ENCODE measurements at places on chromosomes 6 and 20.

DNA sequence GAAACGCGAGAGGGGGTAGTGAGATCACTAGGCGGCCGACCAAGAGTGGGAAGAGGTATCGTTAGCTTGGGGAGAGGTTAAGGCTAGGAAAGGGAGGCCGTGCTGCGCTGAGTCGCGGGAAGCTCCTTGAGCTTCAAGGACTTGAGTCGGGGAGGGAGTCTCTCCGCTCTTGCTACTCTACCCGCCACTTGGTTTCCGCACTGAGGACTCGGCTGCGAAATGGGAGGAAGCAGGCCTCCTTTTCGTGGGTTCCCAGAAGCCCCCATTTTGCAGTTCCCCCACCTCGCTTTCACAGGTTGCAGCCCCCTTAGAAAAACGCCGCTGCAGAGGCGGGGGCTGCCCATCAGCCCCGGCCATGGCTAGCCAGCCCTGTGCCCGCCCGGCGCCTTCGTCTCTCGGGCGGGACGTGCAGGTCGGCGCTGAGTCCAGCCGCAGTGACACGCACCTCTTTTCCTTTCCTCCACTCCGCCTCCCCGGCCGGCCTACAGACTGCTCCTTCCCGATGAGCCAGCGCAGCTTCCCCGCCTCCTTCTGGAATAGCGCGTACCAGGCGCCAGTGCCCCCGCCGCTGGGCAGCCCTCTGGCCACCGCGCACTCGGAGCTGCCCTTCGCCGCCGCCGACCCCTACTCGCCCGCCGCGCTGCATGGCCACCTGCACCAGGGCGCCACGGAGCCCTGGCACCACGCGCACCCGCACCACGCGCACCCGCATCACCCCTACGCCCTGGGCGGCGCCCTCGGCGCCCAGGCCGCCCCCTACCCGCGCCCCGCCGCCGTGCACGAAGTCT lies 4.9 kb downstream of the VGLL2 start:
- peak; percentile 13 for DNase-seq

DNA sequence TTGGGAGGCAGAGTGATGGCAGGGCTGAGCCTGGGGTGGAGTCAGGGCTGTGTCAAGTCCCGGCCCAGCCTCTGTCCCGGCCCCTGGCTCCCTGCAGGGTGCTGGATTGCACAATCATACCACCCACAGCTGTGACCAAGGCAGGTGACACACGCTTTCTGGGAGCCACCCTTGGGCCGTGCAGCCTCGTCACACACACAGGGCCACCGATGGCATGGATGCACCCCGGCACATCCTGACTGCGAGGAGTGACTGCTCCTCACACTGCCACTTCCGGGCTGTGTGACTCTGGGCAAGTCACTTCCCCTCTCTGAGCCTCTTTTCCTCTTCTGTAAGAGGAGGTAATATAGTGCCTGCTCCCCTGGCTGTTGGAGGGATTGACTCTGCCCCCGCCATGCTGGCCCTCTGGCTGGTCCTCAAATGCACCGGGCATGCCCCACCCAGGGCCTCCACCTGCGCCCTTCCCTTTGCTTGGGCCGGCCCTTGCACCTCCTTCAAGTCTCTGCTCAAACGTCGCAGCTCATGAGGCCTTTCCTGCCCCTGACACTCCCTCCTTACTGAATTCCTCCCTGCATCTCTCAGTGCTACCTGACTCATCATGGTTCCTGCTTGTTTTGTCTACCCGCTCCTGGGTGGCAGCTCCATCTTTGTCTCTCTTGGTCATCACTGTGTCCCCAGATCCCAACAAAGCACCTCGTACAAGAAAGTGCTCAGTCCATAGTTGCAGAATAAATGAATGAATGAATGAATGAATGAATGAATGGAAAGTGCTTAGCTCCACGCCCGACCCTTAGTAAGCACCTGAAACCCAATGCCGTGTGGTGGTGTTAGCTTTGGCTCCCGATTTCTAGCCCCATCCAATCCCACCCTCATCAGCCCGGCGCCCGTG lies 93.5 kb downstream of the CEBPB start:
- peak; percentile 84 for DNase-seq

DNA sequence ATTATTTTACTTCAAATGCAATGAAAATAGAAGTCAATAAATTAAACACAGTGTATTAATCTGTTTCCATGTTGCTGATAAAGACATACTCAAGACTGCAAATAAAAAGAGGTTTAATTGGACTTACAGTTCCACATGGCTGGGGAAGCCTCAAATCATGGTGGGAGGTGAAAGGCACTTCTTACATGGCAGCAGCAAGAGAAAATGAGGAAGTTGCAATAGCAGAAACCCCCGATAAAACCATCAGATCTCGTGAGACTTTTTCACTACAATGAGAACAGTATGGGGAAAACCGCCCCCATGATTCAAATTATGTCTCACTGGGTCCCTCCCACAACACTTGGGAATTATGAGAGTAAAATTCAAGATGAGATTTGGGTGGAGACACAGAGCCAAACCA lies 82.2 kb downstream of the GPR63 start:
- no peak for DNase-seq

GRCh38 chr20:8809107-8809953 lies 259.6 kb upstream of the PLCB4 start:
- DNase-seq = no peak

DNA sequence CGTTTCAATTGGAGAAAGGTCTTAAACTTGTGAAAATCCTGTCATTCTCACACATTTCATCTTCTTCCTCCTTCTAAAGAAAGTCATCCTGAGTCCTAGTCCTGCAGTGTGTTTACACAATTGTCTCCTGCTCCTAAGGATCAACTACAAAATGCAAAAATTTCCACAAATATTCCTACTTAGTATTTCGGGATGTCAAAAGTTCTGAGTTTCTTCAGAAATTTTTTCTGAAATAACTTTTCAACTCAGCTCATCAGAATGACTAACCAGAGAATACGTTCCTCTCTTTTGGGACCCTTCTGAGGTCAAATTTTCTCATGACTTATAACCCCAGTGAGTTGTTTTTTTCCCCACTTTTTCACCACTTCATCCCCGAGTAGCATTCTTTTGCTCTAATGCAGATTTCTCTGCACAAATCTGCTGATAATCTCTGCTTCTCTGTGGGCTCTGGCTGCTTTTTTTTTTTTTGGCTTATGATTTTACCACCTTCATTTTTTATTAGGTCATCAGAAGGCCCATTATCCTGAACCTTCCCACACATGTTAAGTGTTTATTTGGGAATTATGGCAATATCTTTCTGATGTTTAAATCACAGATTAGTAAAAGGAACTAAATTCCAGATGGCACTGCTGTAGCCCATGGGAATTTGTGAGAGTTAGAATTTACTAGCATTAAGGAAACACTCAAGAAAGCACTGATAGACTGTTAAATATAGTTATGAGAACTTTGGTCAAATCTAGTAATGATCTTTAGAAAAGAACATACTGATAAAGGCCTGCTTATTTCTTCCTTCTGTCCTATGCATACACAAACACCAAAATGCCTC lies 41.4 kb downstream of the MAP3K5 start:
- DNase-seq = no peak

DNA sequence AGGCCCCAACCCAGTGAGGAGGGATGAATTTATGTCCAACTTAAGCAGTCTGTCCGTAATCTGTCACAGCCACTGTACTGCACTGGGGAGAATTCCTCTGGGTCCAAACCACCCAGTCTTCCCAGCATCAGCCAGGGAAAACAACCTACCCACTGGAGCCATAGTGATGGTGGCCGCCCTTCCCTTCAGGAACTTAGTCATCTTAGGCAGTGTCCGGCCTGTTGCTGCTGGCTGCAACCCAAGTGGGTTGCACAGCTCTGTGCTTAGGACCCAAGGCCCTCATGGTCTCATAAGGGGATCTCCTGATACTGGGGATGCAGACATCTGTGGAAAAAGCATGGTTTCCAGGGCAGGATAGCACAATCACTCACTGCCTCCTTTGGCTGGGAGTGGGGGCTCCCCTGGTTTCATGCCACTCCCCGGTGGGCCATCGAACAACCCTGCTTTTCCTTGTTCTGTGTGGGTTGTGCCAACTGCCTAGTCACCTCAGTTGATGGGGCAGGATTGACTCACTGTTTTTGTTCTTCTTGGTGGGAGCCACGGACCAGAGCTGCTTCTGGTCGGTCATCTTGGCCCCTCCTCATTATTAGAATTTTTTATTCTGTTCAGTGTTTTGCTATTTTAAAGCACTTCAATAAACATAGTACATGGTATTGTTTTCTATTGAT lies 591.9 kb downstream of the DOK5 start:
- no peak for DNase-seq

DNA sequence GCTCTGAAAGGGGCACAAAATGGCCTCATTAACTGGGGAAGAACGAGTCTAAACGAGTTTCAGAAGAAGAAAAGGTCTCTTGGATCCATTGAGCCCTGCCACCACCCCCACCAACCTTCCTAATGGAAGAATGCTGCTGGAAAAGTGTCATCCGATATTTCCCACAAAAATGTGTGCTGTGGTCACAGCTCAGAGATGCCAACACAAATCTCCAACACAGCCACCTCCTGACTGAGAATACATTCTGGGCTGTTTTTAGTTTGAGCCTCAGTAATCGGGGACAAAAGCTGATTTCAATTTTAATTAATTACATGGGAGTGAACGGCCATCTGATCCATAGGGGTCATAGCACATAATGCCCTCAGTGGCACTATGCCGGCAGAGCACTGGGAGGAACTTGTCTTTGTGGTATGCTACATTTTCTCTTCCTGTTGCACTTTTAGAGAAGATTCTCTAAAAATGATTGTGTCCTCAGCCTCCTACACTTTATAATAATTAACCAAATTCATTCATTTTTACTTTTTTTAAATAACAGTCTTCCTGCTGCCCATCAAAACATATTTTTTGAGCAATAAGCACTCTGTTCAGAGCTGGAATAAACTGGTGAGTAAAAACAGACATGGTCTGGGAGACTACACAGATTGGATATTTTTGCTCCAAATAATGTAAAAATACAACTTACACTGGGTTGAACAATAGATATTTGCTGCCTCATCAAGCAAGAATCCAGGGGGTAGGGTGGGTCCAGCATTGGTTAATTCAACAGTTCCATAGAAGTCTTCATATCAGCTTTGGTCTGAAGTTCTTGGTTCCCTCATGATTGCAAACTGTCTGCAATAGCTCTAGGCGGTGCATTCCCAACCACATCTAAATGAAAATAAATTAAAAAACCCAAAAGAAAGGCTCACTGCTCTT lies 143.6 kb upstream of the TMEM170B start:
- no peak for DNase-seq

DNA sequence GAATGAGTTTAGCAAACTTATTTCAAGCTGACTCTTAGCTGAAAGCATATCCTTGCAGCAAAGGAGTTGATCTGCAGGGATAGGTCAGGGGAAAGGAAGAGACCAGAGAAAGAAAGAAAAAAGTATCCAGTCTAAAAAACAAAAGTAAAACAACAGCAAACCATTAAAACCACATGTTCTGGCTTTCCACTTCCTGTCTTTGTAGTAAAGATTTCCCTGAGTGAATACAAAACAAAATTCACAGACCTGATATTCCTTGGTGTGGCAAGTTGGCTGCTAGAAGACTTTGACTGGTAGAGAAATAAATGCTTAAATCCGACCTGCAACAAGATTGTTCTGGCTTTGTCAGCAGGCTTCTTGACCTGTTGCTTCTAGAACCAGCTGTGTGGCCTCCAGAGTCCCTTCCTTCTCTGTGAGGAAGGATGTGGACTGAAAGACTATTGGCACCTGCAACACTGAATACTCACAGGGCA lies 23.4 kb upstream of the MCM3 start:
- no peak for DNase-seq

GRCh38 chr6:75893058-75893775 lies 144.2 kb downstream of the MYO6 start:
- peak; percentile 61 for DNase-seq

DNA sequence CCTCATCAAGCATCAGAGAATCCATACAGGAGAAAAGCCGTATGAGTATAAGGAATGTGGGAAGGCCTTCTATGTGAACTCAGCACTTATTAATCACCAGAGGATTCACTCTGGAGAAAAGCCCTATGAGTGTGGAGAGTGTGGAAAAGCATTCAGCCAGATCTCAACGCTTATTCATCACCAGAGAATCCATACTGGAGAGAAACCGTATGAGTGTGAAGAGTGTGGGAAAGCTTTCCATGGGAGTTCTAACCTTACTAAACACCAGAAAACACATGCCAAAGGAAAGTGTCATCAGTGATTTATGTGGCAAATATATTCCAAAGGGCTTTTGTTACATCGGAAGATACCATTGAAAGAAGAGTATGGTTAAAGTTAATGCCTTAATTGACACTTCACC lies 25.4 kb downstream of the ZKSCAN8 start:
- peak; percentile 77 for DNase-seq

GRCh38 chr6:71488186-71488585 lies 199.6 kb downstream of the OGFRL1 start:
- DNase-seq = no peak

- DNase-seq = peak; percentile 71
Measured at GRCh38 chr6:133551847-133552341, 310.7 kb downstream of the EYA4 start.

- DNase-seq = peak; percentile 27
Measured at GRCh38 chr6:154951345-154952200, 43.5 kb upstream of the TIAM2 start.

DNA sequence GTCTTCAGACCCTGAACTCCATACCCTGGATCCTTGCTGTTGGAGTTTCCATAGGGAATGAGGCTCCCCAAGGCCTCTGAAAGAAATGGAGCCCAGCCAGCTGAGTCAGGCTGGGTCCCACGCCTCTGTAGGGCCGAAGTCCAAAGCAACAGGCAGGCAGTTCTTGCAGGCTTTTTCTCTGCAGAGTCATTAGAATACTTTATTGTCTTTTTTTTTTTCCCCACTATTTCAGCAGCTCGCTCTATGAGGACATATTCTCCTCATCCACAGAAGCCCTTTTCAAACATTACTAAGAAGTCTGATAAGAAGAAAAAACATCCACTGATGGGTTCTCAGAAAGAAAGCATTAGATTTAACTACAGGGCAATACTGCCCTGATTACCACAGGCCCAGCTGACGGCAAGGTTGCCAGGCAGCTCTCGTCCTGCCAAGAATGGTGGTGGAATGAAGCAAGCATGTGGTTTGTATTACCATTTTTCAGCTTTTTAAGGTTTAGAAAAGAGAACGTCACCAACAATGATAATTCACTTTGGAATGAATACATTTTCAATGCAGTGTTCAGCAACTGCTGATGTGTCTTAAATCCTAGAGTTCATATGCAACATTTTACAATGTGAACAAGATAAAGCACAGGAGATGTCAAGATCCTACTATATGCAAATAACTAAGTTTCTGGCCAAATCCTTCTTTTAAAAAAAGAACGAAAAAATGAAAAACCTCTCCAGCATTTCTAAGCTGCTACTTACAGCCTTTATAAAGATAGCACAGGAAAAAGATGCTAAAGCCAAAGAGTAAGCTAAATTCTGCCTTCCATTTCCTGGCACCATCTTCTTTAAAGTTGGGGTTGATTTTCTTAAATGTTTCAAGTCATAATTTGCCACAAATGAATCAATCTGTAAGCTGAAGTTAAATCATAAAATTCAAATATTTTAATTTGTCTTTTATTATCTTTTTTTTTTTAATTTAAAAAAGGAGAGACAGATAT lies 223.6 kb upstream of the CITED2 start:
- peak; percentile 72 for DNase-seq

DNA sequence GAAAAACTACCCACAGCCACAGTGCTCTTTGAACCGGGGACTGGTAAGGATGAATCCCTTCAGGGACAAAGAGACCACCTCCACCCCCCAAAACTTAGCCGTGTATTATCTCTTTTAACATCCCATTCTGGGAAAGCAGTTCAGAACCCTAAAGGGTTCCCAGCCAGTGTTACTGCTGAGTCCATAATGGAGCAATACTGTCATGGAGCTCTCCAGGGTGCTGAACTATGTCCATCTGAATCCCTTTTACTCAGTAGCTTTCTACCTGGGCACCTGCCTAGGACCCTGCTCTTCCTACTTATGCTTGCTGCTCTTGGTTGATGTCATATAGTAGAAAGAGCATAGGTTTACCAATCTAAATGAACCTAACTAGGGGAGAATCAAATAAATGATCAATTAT lies 22.3 kb upstream of the SAYSD1 start:
- peak; percentile 43 for DNase-seq

Data from bronchial epithelial cell (primary cell).